Camera-type eye (tissue), 1 donor: ENCODE measurements at places on chromosomes 3 and 15. TPM values are rescaled to one million over a fixed set of nuclear protein-coding genes. Genes with fewer than 3 reads are reported as not detected.

The CSNK1G1 gene
- 42.1 TPM for total RNA-seq

The ENTPD3 gene
- 1.7 TPM for total RNA-seq

The EXOSC7 gene
- 37.7 TPM for total RNA-seq

The FURIN gene
- total RNA-seq, result 30.1 TPM

The MYH15 gene
- 58.3 TPM for total RNA-seq
